NCI-H187 treated with DMSO at 0.1 percent for 48 hours (cell line): ENCODE measurements at places on chromosomes 7 and 10.
A peak's percentile ranks its signal among the peaks of the same experiment; 100 is the strongest.

DNA sequence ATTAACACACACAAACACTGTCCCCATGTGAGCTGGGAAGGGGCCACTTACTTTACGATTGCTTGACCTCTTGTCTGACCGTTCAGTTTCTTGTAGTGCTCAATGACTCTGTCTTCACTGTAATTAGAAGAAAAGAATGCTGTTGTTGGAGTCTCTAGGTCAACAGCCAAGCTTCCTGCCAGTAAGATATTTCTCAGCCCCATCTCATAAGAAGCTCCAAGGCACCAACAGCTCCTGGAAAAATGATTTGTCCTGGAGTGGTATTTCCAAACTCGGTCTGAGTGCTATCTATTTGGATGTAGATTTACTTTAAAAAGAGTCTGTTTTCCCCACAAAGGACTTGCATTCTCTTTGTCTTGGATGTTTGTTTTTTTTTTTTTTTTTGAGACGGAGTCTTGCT is 153.7 kb downstream of the PRPF18 start:
- no peak for DNase-seq

DNA sequence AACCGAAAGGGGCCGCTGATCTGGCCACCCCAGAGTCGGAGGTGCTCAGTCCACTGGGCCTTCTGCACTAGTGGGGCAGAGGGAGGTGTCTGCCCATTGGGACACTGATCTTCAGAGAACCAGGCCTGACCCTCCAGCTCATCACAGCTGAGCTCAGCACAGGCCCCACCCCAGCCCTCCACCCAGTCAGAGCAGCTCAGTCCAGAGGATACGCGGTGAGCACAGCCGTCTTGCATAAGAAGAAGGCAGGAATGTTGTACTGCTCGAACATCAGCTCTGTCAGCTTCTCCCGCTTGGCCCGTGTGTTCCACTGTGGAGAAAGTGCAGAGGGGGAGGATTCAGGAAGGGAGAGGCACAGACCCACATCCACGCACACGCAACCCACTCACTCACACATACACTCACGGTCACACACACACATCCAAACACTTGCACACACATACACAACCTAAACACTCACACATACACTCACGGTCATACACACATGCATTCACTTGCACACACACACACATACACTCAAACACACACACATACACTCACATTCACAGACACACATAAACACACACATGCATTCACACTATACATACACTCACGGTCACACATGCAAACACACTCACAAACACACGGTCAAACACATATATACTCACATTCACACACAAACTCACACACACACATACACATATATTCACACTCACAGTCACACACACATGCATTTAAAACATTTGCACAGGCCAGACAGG is 6.3 kb downstream of the ACTL6B start:
- DNase-seq, result no peak

DNA sequence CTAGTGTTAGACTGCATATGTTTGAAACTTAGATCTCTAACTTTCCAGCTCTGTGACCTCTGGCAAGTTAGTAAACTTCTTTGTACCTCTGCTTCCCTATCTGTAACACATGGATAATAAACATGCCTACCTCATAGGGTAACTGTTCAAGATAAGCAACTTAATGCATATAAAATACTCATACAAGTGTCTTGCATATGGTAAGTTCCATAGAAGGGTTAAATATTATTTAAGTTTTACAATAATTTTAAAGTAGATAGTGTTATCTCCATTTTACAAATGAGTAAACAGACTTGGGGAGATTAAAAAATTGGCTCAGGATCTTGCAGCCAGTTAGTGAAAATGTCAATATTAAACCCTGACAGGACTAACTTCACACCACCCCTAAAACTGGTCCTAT is 30.1 kb upstream of the CD36 start:
- DNase-seq, result no peak

DNA sequence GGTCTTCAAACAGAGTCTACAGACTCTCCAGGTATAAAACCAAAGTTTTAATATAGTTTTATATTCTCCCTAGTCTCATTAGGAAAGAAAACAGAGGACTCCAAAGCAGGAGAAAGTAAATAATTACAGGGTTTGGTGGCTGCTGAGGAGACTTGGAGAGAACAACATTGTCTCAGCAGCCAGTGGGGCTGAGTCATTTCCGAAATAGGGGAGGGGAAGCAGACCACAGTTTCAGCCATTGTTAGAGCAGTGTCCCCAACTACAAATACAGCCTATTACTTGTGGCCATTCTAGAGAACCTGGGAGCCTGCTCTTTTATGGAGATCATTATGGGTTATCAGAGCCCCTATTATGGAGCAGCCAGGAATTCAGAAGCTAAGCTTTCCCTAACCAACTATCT is 44.2 kb upstream of the A1CF start:
- DNase-seq, result no peak

DNA sequence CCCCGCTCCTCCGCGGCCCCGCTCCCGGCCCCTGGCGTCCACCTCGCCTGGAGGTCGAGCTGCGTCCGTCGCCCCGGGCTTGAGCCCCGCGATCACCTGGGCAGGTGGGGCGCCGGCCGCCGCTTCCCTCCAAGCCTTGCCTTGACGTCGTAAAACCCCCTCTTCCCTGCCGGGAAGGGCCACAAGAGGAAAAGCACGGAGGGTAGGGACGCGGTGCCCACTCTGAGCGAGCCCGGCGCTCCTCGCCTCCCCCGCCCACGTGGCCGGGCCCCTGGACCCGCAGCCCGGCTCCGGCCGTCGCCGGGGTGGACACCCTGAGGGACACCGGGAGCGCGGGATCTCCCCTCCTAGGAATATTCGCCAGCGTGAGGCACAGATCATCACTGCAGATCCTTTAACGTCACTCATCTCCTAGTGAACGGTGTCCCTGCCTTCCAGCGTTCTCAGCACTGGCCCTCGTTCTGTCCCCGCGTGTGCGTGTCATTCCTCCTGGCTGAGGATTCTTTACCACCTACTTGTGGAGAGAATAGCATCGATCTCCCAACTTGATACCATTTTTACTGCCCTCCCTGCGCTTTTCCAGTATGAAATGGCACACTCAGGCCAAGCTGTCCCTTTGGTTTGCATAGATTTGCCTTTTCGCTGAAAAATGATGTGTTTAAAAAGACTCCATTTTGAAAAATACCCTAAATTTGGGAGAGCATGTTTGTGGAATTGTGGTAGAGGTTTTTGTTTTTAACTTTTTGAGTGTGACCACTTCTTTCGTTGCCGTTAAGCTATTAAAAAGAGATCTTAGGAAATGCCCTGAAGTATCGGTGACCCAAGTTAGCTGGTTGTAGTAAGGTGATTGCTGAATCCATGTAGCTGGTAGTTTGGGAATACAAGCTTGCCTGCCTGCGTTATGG is 649 bp downstream of the ACTR3B start:
- DNase-seq, result no peak

- peak; percentile 27 for DNase-seq
Observed at GRCh38 chr7:108016841-108017775, 14.1 kb upstream of the LAMB1 start.

- no peak for DNase-seq
Observed at GRCh38 chr10:12394241-12395033, 45.1 kb downstream of the CAMK1D start.

DNA sequence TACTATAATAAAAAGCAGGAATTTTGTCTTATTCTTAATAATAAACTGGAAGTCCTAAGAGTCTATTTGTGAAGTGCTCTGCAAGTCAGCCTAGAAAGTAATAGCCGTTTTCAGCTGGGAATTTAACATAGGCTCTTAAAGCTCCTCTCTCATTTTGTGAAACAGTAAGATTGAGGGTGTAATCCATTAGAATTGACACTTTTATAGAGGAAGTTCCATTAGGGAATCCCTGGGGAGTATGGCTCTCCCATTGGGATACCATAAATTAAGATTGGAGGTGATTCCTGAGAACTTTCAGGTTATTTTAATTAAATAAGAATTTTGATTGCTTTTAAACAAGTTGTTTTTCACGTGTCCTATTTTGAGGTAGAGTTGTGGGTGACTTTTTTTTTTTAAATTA is 68.0 kb downstream of the EXOC4 start:
- no peak for DNase-seq

DNA sequence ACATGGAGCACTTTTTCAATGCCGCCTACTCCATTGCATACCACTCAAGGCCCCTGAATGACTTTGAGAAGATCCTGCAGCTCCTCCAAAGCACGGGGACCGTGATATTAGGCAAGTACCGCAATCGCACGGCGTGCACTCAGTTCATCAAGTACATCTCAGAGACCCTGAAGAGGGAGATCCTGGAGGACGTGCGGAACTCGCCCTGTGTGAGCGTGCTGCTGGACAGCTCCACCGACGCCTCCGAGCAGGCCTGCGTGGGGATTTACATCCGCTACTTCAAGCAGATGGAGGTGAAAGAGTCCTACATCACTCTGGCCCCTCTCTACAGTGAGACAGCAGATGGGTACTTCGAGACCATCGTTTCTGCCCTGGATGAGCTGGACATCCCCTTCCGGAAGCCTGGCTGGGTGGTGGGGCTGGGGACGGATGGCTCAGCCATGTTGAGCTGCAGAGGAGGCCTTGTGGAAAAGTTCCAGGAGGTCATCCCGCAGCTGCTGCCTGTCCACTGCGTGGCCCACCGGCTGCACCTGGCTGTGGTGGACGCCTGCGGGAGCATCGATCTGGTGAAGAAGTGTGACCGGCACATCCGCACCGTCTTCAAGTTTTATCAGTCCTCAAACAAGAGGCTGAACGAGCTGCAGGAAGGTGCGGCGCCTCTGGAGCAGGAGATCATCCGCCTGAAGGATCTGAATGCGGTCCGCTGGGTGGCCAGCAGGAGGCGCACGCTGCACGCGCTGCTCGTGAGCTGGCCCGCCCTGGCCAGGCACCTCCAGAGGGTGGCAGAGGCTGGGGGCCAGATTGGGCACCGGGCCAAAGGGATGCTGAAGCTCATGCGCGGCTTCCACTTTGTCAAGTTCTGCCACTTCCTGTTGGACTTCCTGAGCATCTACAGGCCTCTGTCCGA is 12.7 kb upstream of the ATP6V0E2 start:
- no peak for DNase-seq

GRCh38 chr7:129989466-129989865 is 36.7 kb upstream of the UBE2H start:
- no peak for DNase-seq

DNA sequence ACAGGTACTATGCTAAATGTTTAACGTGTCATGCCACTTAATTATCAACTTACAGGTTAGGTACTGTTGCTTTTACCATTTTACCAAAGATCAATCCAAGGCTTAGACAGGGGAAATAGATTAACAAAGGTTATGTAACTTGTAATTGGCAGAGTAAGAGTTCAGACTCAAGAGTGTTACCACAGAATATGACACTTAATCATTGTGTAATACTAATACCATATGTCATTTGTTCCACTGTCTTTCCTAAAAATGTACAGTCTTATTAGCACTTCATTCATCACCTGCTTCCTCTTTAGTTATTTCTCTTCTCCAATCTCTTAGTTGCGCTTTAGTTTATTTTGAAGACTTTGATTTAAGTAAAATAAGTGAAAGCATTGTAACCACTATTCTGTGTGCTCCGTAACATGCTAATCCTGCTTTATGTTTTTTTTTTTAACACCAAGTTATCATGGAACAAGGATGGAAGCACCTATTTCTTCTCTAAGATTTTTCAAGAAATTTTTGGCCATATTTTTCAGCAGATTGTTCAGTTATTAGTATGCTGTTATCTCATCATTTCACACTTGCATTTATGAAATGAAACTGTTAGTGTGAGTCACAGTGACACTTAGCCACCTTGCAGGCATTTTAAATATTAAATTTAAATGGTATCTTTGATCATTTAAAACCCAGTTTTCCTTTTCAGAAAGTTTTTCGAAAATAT is 197.3 kb downstream of the PHF14 start:
- no peak for DNase-seq

GRCh38 chr10:70990681-70991080 is 102.3 kb upstream of the PCBD1 start:
- DNase-seq, result no peak

GRCh38 chr7:47454069-47454973 is 127.6 kb downstream of the TNS3 start:
- no peak for DNase-seq

GRCh38 chr10:7697426-7697825 is 5.7 kb upstream of the ITIH2 start:
- DNase-seq, result no peak

- DNase-seq, result no peak
Observed at GRCh38 chr7:100893910-100894721, 1.6 kb downstream of the ACHE start.

- no peak for DNase-seq
Observed at GRCh38 chr10:104040862-104041789, 44.6 kb downstream of the COL17A1 start.

GRCh38 chr10:14748441-14748840 is 26.3 kb downstream of the FAM107B start:
- DNase-seq, result no peak

DNA sequence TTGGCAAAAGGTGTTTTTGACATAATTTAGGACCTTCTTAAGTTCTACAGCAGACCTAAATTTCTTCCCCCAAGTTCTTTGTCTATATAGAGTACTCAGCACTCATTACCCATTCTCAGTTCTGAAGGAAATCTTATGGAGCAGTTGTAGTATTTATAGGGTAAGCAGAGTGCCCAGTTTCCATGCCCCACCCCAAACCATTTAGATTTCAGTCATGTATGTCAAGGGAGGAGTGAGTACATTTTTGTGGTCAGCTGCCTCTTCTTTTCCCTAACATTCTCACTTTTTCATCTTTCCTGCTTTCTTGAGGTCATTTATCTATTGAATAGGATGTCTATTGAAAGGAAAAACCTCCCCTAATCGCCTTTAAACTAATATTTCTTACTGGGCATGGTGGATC is 83.3 kb downstream of the KAT6B start:
- DNase-seq, result no peak

DNA sequence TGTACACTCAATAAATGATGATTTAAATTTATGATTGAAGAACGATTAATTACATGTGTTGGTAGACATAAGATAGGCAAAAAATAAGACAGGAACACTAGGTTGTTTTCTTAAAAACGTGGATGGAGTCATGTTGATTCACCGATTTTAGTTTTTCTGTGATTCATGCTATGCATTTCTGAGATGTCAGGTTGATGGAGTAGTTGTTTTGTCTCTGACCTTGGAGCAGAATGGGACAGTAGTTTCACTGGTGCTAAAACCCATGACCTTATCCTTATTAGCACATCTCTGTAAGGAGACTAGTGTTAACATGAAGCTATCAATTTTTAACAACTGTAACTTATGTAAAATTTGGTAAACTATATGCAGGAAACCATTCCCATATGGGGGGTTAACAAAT is 611.6 kb upstream of the FZD8 start:
- no peak for DNase-seq
